ENCODE measurements at places on chromosomes 1 and 21.

GRCh38 chr1:20552728-20553445 is 514 bp downstream of the FAM43B start:
- DNase-seq, result peak; percentile 45

DNA sequence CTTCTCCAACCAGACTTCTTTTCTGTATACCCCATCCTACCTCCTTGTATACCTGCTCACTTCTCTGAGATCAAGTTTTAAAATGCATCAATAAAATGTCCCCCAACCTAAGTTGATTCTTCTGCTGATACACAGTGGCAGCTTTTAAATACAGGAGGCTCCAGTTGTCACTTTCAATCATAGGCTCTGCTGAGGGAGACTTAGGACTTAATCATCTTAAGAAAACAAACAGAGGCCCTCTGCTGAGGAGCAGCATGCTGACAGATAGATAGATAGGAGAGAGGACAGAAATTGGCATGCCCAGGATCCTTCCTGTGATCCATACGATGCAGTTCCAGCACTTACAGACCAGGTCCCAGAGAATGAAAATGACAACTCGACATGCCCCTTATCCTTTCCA is 311.0 kb upstream of the PROX1 start:
- DNase-seq, result no peak

DNA sequence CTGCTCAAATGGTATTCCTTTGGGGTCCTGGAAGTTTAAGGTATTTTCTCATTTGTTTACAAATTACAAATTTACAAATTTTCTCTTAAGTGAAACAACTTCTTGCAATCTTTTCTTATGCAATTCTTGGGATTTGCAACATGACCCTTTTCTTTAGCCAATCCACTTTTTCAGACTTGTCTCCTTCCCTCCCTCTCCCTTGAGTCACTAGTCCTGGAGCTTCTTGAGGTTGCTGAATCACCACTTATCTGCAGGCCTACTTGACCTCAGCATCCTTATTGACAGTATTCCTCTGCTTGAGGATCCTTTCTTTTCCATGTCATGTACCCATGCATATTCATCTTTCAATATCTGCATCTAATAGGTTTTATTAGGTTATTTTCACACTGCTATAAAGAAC is 302.8 kb upstream of the ADAMTS5 start:
- no peak for DNase-seq

DNA sequence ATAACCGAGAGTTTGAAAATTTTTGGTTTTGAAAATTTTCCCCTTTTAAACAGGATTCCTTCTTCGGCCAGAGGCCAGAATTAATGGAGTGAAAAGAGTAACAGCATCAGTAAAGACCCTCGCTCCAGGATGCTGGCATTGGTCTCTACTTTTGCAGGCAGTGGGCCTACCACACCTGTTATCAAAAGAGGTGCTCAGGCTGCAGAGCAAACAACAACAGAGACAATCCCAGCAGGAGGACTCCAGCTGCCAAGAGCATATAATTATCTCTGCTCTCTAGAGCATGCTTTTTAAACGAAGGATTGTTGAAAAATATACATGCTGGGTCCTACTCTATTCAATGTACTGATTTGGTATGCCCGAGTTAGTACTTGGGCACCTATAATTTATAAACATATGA is 1048.5 kb downstream of the PLA2G4A start:
- DNase-seq, result no peak

DNA sequence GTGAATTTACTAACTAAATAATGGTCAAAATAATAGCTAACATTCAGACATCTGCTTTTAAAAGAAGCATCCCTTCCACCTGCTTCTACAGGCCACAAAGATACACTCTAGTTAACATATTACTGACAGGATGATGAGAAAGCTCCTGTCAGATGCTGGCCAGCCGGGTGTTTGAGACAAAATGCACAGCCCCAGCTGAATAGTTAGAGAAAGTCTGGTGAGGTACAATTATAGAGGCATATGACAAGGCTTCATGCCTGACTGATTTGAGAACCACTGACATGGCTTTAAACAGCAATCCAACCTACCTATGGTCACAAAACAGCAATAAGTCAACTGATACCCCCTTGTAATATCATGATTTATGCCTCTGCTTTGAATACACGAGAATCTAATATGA is 137.0 kb downstream of the DENND1B start:
- DNase-seq, result no peak

- no peak for DNase-seq
Observed at GRCh38 chr21:39902986-39903385, 35.7 kb downstream of the PCP4 start.

DNA sequence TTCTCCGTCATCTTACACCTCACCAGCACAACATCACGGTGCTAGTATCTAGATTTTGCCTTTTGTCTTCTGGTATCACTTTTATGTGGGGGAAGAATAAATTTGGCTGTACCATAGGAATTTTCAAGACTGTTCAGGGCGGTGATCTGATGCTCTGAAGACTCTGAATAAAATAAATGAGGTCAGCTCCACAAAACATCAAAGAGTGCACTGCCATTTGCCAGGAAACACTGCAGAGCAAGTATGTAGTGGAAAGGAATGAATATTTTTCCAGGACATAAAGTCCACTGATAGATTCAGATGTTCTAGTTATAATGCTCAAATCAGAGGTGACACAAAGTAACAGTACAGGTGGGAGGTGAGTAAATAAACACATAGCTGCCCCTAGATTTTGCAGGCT is 56.3 kb downstream of the ZP4 start:
- DNase-seq, result no peak

- DNase-seq, result no peak
Observed at GRCh38 chr1:198241553-198241952, 84.8 kb downstream of the NEK7 start.

DNA sequence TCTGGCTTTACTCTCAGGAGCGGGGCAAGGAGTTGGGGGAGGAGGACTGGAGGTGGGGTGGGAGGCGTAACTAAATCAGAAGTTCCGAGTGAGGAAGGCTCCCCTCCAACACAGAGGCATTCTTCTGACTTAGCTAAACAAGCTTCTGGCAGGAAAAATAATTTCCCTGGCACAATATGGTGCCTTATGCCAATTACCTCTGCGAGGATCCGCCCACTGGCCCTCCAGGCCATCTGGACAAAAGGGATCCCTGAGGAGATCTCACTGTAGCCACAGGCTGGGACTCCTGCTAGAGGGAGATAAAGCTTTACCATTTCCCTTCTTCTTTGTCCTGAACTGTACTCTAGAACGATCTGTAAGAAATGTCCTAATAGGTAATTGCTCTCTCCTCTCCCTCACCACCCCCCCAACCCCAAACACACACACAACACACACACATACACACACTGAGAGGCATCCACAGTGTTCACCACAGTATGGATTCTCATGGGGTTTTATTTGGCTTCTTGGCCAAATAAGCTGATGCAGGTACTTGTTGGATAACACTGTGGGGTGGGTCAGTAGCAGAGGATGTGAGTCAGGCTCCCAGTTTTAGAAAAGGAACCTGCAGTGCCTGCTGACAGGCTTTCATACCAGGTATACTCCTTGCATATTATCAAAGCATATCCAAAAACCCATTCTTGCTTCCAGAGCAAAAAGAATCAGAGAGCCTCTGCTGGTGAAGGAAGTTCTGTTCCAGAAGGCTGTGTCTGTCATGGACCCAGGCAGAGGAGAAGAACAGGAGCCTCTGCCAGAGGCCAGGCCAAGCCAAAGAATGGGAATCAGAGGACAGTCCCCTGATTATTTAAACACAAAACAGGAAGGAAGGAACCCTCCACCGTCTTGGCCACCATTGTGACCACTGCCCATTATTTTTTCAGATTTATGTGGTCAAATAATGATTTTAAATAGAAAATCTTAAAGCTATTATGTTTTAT is 169.1 kb downstream of the C1orf21 start:
- no peak for DNase-seq

DNA sequence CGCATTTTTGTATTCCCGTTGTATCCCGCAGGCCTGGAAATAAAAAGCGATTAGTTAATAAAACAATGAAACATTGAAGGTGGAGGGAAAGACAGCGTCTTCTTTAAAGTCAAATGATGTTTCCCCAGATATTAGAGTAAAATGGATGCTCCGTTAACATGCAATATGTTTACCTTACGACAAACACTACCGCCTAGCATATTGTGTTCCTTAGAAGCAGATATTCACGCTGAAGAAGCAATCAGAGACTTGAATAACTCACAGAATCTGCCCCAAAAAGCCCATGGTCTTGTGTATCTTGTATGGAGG is 583 bp upstream of the B4GALT3 start:
- DNase-seq, result no peak

GRCh38 chr1:218851586-218851985 is 322.1 kb upstream of the LYPLAL1 start:
- peak; percentile 39 for DNase-seq

GRCh38 chr1:13593511-13594131 is 10.0 kb downstream of the PDPN start:
- DNase-seq, result peak; percentile 83

- DNase-seq, result no peak
Observed at GRCh38 chr21:44938772-44939531, 877 bp upstream of the SLX9 start.

GRCh38 chr1:241846862-241847539 is 1.0 kb upstream of the EXO1 start:
- DNase-seq, result no peak

Data from femur (tissue), 1 donor.